ENCODE measurements at places on chromosomes 3 and 15. TPM values are rescaled to one million over a fixed set of nuclear protein-coding genes. Genes with fewer than 3 reads are reported as not detected.

Gene KLHL18
- 72.3 TPM for total RNA-seq

Gene RASSF1
- 68.7 TPM for total RNA-seq

DNA sequence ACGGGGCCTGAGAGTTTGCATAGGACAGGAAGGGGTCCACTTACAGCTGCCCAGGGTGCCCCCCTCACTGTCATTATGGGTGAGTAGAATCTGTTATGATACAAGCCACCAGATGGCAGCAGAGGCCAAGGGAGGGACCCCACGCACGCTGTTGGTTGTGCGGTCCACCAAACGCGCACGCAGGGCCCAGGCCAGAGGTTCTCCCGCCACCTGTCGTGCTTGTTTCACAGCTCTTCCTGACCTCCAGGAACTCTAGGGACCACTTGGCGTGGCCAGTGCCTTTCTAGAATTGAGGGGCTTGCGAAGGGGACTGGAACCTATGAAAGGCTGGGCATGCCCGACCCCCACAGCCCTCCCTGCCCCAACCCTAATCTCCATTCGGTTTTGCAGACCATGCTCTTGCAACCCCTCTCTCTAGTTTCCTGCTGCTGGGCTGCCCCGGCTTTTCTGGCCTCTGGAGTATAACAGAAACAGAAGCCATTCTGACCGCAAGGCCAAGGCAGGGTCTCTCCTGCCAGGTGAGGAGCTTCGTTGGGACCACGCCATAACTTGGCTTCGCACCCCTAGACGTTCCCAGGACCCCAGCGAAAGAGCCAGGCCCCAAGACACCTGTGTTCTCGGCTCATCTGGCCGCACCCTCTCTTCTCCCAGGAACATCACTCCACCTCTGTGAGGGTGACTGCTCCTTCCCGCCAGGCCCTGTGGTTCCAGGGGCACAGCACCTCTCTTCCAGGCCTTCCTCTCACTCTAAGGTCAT lies 46.0 kb downstream of the ALDH1L1 start:
- H3K27ac ChIP-seq = no peak overlapping the region
- peaks cover 13% of the 10 kb centered on the region for H3K27me3 ChIP-seq
- no peaks in the 10 kb centered on the region for H3K36me3 ChIP-seq
- DNase-seq = peak; percentile 68
- H3K4me3 ChIP-seq = no peak overlapping the region

- no peaks in the 10 kb centered on the region for H3K4me1 ChIP-seq
- no peak for DNase-seq
- H3K27me3 ChIP-seq = no peaks in the 10 kb centered on the region
- no peak overlapping the region for H3K4me3 ChIP-seq
Observed at GRCh38 chr3:72728329-72728889, 119.8 kb downstream of the SHQ1 start.

DNA sequence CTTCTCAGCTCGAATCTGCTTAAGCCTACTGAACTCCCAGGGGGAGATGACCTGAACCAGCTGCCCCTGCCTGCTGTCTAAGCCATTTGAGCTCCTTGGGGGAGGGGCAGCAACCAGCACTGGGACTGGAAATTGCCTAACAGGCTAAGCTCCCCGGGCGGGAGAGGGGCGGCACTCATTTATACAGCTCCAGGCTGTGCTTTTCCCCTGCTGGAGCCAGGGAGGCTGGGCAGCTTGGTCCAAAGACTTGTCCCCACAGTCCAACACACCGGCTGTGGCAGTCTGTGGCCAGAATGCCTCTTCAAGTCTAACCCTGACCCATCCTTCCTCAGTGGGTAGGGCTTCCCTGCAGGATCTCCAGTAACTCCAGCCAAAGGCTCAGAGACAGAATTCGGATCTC lies 1241.5 kb downstream of the ROBO2 start:
- no peak overlapping the region for H3K4me3 ChIP-seq
- H3K27ac ChIP-seq = no peak overlapping the region
- DNase-seq = no peak
- no peaks in the 10 kb centered on the region for H3K27me3 ChIP-seq
- H3K36me3 ChIP-seq = no peaks in the 10 kb centered on the region
- 0 out of 2 replicates have a peak, but pooled peaks cover 6% of the 10 kb centered on the region for H3K4me1 ChIP-seq

GRCh38 chr3:179476215-179476614 lies 24.9 kb upstream of the GNB4 start:
- H3K27ac ChIP-seq = no peak overlapping the region
- no peak overlapping the region for H3K4me3 ChIP-seq
- H3K27me3 ChIP-seq = no peaks in the 10 kb centered on the region
- DNase-seq = no peak
- no peaks in the 10 kb centered on the region for H3K36me3 ChIP-seq

- no peaks in the 10 kb centered on the region for H3K4me1 ChIP-seq
- no peak overlapping the region for H3K4me3 ChIP-seq
- no peaks in the 10 kb centered on the region for H3K36me3 ChIP-seq
- H3K27me3 ChIP-seq = no peaks in the 10 kb centered on the region
Observed at GRCh38 chr15:29066310-29066709, 180.5 kb downstream of the APBA2 start.

DNA sequence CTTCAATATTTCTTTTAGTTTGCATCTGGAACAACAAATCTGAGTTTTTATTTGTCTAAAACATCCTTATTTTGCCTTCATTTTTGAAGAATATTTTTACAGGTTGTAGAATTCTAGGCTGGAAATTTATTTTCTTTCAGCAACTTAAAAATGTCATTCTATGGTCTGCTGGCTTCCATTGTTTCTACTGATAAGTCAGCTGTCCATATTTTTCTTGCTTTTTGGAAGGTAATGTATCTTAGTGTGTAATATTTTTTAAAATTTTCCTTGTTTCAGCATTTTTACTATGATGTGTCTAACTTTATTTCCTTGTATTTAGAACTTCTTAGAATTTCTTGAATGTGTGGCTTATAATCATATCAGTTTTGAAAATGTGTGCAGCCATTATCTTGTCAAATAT lies 37.0 kb downstream of the SEMA6D start:
- peak; percentile 16 for DNase-seq
- H3K36me3 ChIP-seq = no peaks in the 10 kb centered on the region
- no peak overlapping the region for H3K27ac ChIP-seq
- no peaks in the 10 kb centered on the region for H3K27me3 ChIP-seq
- H3K4me3 ChIP-seq = no peak overlapping the region

- no peak for DNase-seq
- H3K4me1 ChIP-seq = no peaks in the 10 kb centered on the region
- H3K27ac ChIP-seq = no peak overlapping the region
- H3K4me3 ChIP-seq = no peak overlapping the region
- no peaks in the 10 kb centered on the region for H3K36me3 ChIP-seq
Observed at GRCh38 chr15:59515190-59515589, 77.2 kb downstream of the FAM81A start.

DNA sequence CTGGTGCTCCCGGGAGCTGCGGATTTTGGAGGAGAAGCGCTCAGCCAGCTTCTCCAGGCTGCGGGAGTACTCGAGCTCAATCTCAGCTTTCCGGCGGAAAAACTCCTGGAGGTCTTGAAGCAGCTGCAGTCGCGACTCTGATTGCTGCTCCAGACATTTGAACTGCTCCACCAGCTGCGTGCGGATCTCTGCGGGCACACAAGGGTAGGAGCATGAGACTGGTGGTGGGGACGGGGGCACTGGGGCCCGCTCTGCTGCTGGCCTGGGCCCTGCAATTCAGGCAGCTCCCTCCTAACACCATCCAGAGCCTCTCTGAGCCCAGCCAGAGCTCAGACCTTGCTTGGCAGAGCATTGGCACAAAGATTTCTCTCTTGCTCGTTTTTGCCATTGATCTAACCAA lies 124.7 kb downstream of the SRGAP3 start:
- H3K27ac ChIP-seq = no peak overlapping the region
- no peaks in the 10 kb centered on the region for H3K27me3 ChIP-seq
- no peak overlapping the region for H3K4me3 ChIP-seq
- H3K4me1 ChIP-seq = no peaks in the 10 kb centered on the region
- DNase-seq = no peak

- no peaks in the 10 kb centered on the region for H3K27me3 ChIP-seq
- peaks cover 18% of the 10 kb centered on the region for H3K4me1 ChIP-seq
- no peak overlapping the region for H3K27ac ChIP-seq
- no peaks in the 10 kb centered on the region for H3K36me3 ChIP-seq
Observed at GRCh38 chr3:17850448-17850847, 108.0 kb upstream of the TBC1D5 start.

GRCh38 chr3:25945836-25946235 lies 155.9 kb downstream of the OXSM start:
- H3K4me1 ChIP-seq = no peaks in the 10 kb centered on the region
- no peak overlapping the region for H3K4me3 ChIP-seq
- no peak overlapping the region for H3K27ac ChIP-seq
- no peaks in the 10 kb centered on the region for H3K27me3 ChIP-seq
- DNase-seq = no peak

DNA sequence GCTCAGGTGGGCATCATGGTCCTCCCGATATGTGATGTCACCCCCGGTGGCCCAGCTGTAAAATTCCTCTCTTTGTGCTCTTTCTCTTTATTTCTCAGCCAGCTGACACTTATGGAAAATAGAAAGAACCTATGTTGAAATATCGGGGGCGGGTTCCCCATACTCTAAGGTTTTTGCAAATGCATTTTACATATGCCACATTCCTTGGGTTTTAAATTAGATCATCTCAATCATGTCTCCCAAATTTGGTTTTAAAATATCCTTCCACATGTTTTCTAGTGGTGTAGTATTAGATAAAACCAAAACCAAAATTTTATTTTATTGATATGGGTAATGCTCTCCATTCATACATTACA lies 4.4 kb upstream of the TMEM62 start:
- H3K4me1 ChIP-seq = peaks cover 5% of the 10 kb centered on the region
- no peaks in the 10 kb centered on the region for H3K36me3 ChIP-seq
- H3K27me3 ChIP-seq = no peaks in the 10 kb centered on the region
- no peak overlapping the region for H3K4me3 ChIP-seq

GRCh38 chr3:47434849-47435248 lies 40.9 kb downstream of the SCAP start:
- no peak for DNase-seq
- H3K36me3 ChIP-seq = no peaks in the 10 kb centered on the region
- H3K27me3 ChIP-seq = no peaks in the 10 kb centered on the region
- no peak overlapping the region for H3K27ac ChIP-seq
- no peak overlapping the region for H3K4me3 ChIP-seq

DNA sequence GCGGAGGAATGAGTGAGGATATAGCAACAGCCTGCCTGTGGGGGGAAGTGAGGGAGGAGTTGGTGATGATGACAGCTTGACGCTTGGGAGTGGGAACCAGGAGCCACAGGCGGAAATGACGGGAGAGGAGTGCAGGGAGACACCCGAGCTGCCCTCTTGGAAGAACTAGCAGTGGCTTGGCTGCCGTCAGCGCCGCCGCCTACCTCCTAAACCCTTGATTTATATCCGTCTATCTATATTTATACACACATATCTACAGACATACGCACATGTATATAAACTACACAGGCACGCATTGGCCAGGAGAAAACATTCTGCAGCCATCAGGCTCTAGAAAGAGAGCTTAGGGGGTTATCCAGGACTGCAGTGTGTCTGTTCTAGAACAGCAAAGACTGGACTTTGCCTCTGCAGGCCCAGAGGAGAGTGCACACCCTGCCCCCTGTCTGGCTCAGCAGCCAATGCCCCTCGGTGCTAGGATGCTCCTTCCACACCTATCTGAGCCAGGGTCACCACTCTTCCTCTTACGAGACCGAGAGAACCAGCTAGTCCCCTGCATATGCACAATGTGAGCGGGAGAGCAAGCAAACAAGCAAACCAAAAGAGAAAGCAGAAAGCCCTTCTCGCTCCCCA lies 45.3 kb upstream of the MAGEF1 start:
- H3K36me3 ChIP-seq = no peaks in the 10 kb centered on the region
- DNase-seq = peak; percentile 95
- peak overlapping the region; percentile 70 for H3K27ac ChIP-seq
- H3K4me3 ChIP-seq = peak overlapping the region; percentile 43

GRCh38 chr3:188154809-188155574 lies 1.0 kb downstream of the LPP start:
- peak overlapping the region; percentile 92 for H3K4me3 ChIP-seq
- peaks cover 26% of the 10 kb centered on the region for H3K4me1 ChIP-seq
- H3K36me3 ChIP-seq = no peaks in the 10 kb centered on the region
- peak overlapping the region; percentile 97 for H3K27ac ChIP-seq
- no peaks in the 10 kb centered on the region for H3K27me3 ChIP-seq
- peak; percentile 51 for DNase-seq

DNA sequence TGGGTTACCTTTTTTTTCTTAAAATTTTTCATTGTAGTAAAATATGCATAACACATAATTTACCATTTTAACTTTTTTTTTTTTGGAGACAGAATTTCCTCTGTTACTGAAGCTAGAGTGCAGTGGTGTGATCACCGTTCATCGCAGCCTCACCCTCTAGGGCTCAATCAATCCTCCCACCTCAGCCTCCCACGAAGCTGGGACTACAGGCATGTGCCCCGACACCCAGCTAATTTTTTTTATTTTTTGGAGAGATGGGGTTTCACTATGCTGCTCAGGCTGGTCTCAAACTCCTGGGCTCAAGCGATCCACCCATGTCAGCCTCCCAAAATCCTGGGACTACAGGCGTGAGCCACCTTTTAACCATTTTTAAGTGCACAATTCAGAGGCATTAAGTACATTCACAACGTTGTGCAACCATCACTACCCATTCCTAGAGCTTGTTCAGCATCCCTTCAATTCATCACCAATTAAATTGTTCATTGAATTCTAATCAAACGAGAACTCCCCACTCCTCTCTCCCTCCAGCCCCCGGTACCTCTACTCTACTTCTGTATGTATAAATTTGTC lies 44.6 kb downstream of the BHLHE40 start:
- H3K4me3 ChIP-seq = peak overlapping the region; percentile 29
- peaks cover 40% of the 10 kb centered on the region for H3K4me1 ChIP-seq
- DNase-seq = no peak
- no peaks in the 10 kb centered on the region for H3K36me3 ChIP-seq

DNA sequence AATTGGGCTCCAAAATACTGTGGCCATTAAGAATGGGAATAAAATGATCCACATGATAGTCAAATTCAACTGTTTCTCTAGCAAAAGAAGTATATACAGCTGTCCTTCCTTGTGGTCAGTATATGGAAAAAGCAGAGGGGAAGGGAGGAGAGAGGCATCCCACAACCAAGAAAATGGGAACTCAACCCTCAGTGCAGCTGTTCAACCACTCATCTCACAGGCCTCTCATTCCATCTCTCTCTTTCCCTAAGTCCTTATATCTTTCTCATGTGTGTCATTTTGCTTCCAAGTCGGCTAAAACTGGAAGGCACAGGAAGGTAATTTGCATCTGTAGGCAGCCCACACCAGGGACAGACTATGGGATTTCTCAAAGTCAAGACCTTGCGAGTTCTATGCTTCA lies 27.5 kb downstream of the AVEN start:
- H3K27ac ChIP-seq = no peak overlapping the region
- DNase-seq = no peak
- no peaks in the 10 kb centered on the region for H3K36me3 ChIP-seq
- H3K4me1 ChIP-seq = no peaks in the 10 kb centered on the region

GRCh38 chr3:94524102-94524919 lies 461.4 kb downstream of the NSUN3 start:
- no peak for DNase-seq
- H3K4me1 ChIP-seq = no peaks in the 10 kb centered on the region
